ENCODE measurements at places on chromosomes 4 and X. TPM values are rescaled to one million over a fixed set of nuclear protein-coding genes. Genes with fewer than 3 reads are reported as not detected.

Gene HTN3
- total RNA-seq = not detected

Gene ASB11
- total RNA-seq = not detected

Gene DOCK11
- total RNA-seq = 76.6 TPM

GRCh38 chr4:173057442-173057841 is 111.2 kb upstream of the GALNT7 start:
- DNase-seq = no peak

DNA sequence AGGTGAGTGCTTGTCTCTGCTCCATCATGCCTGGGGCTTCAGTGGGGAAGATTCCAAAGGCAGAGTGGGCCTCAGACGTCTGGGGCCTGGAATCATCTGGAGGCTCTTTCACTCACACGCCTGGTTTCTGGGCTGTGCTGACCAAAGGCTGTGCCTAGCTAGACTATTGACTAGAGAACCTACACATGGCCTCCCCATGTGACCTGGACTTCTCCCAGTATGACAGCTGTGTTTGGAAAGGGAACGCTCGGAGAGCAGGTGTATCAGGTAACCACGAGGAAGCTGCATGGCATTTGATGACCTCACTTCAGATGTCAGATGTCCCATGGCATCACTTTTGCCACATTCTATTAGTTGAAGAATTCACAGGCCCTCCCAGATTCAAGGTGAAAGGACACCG is 51.0 kb downstream of the ADGRL3 start:
- no peak for DNase-seq

DNA sequence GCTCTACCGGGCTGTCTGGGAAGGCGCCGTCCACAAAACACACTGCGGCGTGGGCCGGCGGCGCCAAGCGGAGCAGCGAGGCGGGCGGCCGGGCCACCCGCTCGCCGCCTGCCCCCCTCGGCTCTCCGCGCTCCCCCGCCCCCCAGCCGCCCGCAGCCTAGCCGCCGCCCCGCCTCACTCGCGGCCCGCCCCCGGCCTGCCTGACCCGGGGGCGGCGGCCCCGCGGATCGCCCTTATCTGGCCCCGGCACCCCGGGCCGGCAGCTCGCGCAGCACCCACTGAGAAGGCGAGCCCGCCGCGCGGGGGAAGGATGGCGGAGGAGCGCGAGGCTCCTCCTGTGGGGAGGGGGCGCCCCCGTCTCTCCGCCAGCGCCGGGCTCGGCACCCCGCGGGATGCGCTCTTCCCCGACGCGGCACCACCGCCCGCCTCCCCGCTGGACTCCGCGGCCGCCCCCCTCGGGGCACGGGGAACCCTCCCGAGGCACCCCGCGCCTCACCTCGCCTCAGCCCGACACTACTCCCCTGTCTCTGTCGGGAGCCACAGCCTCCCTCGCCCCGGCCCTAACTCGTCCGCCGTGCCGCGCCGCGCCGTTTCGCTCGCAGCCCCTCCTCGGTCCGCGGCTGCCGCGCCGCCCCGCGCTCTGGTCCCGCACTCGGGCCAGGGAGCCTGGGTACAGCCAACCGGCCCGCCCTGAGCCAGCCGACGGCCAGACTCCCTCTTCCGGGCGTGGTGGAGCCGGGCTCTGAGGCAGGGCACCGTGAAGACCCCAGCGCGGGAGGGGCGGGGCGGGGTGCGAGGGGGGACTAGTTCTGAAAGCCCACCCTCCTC is 566 bp downstream of the ATP11C start:
- DNase-seq = peak; percentile 21

DNA sequence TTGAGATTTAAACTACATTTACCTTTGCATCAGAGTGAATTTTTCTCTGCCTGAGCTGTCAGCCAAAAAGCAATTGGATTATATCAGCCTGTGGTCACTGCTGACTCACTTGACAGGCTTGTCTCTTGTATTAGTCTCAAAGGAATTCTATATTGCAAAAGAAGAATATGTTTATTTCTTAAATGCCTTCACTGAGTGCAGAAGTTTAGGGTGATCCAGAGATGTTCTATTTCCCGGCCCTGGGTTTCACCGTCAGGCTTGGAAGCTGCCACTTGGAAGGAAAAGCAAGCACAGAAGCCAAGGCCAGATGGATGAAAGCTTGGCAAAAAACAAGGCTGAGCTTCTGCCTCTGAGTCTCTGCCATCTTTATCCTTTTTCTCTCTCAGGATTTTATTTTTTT is 80.9 kb downstream of the FAM114A1 start:
- DNase-seq = no peak
